Non-pigmented ciliary epithelial cell (primary cell): ENCODE measurements at places on chromosomes 3 and 15.

- DNase-seq: no peak
These were observed 496.6 kb upstream of the SGO1 start for GRCh38 chr3:20682573-20682972.

DNA sequence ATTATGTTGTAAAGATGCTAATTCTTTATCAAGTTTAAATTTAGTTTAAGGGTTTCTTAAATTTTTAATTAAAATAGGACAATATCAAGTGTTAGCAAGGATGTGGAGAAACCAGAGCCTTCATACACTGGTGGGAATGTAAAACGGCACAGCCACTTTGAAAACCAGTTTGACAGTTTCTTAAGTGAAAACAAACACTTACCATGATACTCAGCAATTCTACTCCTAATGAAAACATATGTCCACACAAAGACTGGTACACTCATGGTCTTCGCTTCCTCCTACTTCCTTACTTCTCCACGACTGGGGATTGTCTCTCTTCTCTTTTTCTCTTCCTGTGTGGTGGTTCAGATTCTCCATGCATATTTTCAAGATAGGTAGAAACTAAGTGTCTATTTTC lies 9.2 kb downstream of the SKIC8 start:
- no peak for DNase-seq

DNA sequence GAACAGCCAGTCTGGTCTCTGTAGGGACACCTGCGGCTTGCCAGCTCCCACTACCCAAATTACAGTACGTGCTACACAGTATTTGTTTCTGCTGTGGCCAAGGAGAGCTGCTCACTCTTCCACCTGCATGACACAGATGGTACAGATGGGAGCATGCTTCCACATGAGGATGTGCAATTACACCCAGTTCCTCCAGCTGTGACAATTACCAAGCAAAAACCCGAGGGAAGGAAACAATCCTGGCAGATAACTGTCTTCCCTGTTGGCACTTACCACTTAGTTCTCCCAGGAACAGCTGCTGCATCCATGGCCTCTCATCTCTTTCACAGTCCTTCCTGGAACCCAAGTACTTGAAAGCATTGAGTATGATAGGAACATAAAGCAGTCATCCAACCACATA lies 34.4 kb downstream of the DET1 start:
- DNase-seq: no peak

GRCh38 chr15:77347197-77347596 lies 72.7 kb downstream of the PEAK1 start:
- DNase-seq: no peak

- DNase-seq: peak; percentile 14
These were observed 67.8 kb upstream of the SLC24A5 start for GRCh38 chr15:48052946-48053345.

DNA sequence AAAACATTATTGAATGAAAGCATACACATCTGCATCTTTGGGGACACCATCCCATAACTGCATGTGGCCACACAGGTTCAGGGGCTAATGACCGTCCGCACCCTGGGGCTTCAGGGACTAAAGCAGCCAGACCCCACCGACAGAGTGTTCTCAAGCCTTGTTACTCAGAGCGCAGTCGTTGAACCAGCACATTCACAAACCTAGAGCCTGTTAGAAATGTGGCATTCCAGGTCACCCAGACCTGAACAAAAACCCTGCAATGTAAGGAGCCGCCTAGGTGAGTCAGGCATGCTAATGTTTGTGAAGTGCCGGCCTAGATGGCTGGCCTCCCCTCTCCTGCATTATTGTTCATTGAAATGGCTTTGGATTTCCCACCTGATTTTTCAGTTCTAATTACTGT lies 52.3 kb upstream of the HACD2 start:
- DNase-seq: no peak
